ENCODE measurements at places on chromosomes 1 and 21.
A peak's percentile ranks its signal among the peaks of the same experiment; 100 is the strongest.

GRCh38 chr21:42627527-42628289 lies 25.7 kb upstream of the PDE9A start:
- DNase-seq, result no peak

DNA sequence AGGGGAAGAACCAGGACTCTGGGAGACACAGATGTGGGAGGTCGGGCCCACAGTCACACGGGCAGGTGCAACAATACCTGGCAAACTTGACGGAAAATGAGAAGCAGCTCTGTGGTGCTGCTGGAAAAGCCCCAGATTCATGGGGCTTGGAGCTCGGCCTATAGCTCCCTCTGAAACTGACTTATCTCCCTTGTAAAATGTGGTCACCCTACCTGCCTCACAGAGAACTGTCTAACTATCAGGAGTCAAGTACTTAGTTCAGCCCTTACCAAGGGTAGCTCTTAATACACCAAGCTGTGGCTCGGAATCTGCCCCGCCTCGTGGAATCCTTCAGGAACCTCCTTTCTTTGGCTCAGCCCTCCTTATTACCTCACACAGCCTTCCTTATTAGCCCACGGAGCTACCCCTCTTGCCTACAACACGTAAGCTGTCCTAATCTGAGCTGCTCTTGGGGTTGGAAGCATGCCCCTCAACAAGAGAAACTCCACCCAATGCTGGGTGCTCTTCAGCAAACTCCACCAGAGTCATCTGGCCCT lies 68.9 kb downstream of the MRPL37 start:
- DNase-seq, result no peak

- DNase-seq, result peak; percentile 55
Observed at GRCh38 chr1:98049370-98050135, 128.7 kb upstream of the DPYD start.

DNA sequence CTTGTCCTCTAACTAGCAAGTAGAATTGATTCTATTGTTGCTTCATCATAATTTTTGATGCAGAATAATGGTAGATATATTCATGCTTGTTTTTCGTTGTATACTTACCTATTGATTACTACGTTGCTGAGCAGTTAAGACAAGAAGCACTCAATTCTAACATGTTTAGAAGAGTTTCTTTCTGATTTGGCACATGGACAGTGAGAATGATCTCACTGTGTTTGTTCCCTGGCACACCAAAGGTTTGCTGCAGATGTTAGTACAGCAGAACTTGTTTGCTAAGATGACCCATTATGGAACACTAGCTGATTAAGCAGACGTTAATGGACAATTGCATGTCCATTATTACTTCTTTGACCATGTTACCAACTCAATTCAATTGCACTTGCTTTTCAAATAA lies 184.7 kb upstream of the SGIP1 start:
- peak; percentile 69 for DNase-seq

DNA sequence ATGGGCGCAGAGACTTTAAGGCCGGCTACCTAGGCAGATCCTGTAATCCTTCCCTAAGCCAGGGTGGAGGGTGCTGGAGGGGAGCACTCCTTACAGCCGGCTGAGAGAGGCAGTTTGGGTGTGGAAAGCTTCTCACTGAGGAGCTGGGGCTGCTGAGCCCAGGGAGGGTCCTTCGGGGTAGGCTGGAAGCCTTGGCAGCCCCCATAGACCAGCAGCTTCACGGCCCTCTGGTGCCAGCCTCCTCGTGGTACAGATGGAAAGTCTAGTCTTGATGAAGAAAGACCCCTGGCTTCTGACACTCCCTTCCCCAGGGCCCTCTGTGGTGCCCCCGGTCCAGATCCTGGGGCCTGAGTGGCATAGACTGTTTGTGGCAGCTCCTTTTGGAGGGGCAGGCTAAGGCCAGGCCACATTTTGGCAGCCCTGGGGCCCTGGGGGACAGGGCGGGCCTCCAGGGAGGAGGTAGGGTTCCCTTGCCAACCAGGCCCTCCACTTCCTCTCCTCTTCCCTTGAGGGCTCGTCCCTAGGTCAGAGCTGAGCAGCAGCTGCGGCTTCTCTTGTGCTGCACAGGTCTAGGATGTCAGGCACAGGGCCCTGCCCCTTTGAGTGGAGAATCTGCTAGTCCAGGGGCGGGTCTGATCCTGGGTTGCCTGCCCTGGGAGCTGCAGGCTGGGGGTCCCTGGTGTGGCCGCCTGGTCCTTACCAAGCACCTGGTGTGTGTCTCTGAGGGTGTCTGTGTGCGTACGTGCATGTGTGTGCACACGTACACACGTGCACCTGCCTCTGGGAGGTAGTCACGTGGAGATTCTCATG lies 4.8 kb downstream of the AMPD2 start:
- no peak for DNase-seq
